ENCODE measurements at places on chromosomes 5 and 9.
A peak's percentile ranks its signal among the peaks of the same experiment; 100 is the strongest.

DNA sequence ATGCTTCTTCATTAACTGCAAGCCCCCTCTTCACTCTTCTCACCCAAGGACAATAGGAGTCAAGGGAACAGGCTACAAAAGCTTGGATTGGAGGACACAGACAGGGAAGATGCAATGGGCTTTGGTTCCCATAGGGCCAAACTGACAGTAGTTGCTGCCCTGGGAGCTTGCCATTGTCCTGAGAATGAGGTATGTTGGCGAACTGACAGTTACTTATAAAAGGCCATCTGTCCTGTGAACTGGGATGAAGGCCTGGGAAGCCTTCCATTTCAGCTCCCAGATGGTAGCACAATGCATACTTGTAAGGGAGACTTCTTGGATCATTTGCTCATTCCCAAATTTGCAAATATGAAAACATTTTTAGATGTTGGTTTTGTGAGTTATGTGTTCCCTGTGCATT, 88.9 kb downstream of the SNCAIP start:
- no peak for DNase-seq

DNA sequence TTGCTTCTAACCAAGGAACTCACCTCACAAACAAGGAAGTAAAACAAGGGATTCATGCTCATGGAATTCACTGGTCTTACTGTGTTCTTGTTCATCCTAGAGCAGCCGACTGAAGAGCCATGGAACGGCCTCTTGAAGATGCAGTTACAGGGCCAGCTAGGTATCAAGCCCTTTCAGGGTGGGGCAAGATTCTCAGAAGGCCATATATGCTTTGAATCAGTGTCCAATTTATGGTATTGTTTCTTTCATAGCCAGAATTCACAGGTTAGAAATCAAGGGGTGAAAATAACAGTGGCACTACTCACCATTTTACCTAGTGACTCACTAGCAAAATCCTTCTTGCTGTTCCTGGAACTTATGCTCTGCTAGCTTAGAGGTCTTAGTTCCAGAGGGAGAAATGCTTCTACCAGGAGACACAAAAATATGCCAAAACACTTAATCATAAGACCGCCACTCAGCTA, 159.5 kb upstream of the CDH10 start:
- no peak for DNase-seq

DNA sequence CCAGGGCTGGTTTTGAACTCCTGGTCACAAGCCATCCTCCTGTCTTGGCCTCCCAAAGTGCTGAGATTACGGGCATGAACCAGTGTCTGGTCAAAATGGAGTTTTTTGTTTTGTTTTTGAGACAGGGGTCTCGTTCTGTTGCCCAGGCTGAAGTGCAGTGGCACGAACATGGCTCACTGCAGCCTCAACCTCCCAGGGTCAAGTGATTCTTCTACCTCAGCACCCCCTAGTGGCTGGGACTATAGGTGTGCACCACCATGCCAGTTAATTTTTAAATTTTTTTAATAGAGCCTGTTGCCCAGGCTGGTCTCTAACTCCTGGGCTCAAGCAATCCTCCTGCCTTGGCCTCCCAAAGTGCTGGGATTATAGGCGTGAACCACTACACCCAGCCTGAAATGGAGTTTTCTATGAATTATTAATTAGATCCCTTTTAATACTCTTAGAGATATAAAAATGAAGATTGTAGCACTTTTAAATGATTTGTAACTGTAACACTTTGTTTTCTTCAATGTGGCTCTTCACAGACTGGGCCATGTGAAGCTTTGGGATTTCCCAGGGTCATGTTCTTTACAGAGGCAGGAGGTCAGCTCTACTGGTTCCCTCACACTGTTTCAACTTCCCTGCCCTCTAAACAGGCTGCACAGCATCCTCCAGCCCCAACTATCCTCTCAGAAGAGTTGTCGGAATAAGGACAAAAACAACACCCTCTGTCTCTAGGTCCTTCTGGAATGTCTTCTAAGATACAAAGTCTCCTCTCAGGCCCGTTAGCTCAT, 32.7 kb upstream of the SPARC start:
- DNase-seq, result no peak

DNA sequence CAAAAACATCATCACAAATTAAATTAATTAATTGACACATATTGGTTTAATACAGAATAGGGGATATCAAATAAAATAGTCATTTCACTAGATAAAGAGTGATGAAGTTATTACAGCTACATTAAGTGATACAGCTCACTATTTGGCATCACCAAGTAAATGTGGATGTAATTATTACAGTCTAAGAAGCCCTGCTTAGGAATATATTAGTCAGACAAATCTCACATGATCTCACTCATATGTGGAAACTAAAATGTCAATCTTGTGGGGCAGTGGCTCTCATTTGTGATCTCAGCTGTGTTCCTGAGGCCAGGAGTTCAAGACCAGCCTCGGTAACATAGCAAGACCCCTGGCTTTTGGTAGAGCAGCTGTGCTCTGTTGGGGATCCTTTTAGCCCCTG, 233.4 kb upstream of the RGMB start:
- no peak for DNase-seq

DNA sequence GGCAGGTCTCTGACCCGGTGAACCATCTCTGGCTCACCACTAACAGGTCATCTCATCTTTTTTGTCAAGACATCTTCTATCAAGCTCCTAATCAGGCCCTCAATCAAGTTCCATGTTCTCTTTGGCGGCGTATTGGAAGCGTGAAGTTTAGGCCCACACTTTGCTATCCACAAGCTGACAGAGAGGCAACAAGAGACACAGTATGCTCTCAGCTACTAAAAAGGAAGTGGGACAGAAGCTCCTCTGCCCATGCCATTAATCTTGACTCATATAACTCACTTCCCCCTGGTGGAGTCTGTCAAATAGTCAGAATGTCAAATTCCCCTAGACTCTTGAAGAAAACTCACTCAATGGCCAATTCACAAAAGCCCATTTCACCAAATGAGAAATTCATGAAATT, 77.6 kb upstream of the TMC1 start:
- no peak for DNase-seq

DNA sequence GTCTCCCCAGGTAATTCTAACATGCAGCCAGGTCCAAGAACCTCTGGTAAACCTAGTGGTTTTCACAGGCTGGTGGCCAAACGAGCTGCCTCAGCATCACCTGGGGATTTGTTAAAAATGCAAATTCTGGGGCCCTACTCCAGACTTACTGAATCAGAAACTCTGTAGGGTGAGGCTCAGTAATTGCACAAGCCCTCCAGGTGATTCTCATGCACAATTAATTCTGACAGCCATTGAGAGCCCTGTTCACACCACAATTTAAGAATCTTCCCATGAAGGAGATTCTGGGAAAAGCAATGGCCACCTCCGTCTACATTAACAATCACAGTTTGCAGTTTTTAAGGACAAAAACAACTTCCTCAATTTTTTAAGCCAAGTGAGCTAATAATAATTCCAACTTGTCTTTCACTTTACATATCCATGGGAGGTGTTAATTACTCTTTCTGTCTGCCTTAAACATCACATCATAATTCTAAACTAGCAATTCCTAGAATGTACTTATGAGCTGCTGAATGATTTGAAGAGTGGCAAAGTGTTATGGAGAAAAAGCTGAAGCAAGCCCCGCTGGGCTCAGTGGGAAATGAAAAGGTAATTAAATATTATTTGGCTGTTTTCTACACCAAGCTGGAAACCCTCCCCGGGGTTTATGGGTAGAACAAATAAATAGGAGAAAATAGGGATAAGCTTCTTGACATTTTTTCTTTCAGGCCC, 70.0 kb downstream of the GLDC start:
- no peak for DNase-seq

- no peak for DNase-seq
These were observed 81.8 kb downstream of the BOD1 start for GRCh38 chr5:173534664-173535063.

GRCh38 chr5:56313004-56313531, 79.9 kb upstream of the ANKRD55 start:
- DNase-seq, result no peak

DNA sequence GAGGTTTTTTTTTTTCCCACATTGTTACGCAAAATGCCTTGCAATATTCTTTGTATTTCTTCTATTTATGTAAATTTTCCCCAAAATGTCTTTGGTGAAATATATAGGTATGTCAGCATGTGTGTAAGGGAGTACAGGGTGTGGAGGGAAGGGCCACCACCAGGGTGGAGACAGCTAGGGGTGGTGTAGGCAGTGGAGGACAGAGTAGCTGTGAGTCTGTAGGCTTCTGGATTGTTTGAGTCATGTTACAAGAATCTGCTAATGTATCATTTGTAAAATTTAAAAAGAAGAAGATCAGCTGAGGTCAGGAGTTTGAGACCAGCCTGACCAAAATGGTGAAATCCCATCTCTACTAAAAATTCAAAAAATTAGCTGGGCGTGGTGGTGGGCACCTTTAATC, 175.5 kb downstream of the NXNL2 start:
- DNase-seq, result no peak

GRCh38 chr9:127116957-127117356, 5.5 kb downstream of the ANGPTL2 start:
- DNase-seq, result no peak

DNA sequence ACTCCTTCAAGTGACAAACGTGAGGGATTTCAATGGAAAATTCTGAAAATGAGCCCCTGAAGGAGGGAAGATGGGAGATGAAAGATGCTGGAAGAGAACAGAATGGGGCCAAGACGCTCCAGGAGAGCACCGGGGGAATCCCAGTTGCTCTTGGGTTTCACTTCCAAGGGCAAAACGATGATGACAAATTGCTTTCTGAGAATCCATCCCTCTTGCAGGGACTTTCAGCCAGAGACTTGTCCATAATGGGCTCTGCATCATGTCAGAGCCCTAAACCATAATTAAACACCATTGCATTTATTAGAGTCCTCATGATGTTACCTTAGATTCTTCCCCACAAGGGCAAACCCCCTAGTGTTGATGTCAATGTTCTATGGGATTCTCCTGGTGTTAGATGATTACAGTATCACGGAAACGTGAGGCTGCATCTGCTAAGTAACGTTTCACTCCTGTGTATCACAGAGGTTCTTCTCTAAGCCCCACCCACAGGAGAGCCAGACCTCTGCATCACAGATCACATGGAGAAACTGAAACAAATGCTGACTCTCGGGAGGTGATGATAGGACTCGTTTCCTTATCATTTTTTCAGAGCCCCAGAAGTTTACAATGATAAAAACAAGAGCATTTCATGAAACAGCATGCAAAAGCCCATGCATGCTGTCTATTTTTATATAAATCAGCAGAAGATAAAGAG, 114.4 kb downstream of the TENT4A start:
- DNase-seq, result peak; percentile 6

- DNase-seq, result no peak
These were observed 60.0 kb downstream of the C9orf50 start for GRCh38 chr9:129560881-129561306.
